ENCODE measurements at places on chromosomes 1 and 21.

- peak; percentile 18 for DNase-seq
These were observed 499.2 kb downstream of the OMA1 start for GRCh38 chr1:58047265-58047858.

- no peak for DNase-seq
These were observed 32.1 kb upstream of the DDAH1 start for GRCh38 chr1:85496941-85497582.

DNA sequence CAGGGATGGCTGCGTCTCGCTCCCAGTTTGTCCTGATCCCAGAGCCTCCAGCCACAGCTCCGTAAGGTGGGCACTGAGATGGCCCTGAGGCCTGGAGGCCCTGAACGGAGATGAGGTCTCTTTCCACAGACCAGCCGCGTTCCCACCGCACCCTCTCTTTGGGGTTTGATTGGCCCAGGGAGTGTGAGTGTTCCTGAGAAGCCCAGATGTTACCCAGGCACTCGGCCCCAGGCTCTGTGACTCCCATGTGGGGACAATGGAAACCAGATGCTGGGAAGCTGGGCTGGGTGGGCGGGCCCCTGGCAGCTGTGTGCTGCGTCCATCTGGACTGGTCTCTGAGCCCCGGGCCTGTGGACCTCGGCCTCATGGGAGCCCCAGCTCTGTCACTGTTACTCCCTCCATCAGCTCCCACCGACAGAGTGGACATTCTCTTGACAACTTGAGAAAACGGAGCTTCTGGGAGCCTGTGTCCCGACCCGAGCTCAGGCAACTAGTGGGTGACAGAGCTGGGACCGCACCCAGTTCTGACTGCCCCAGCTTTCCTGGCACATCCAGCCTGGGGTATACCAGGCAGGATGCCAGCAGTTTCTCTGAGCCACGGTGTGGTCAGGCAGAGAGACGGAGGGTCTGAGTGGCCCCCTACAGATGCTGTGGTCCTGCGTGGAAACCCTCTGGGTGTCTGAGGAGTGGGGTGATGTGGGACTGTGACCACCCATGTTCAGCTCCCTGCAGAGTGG, 9.8 kb upstream of the COL6A1 start:
- peak; percentile 88 for DNase-seq

GRCh38 chr1:18190598-18190997, 83.0 kb downstream of the IGSF21 start:
- DNase-seq, result no peak

GRCh38 chr1:41153750-41154274, 88.3 kb downstream of the SCMH1 start:
- DNase-seq, result no peak

DNA sequence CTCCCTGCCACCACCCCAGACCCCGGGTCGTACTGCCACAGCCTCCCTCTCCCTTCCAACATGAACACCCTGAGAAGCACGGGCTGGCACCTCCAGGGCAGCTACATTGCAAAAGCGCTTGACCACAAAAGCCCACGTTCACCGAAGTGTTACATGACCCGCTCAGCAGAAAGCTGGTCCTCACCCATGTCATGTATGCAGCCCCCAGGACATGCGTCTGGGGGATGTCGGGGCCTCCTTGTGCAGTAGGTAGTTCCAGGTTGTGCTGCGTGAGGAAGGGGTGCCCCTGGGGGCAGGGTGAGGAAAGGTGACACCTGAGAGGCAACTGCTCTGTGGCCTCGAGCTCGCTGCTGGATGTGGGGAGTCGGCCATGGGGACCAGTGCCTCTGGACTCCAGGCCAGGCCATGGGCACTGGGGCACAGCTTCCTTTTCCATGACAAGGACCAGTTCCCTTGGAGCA, 102.0 kb upstream of the C1orf174 start:
- no peak for DNase-seq

GRCh38 chr21:45990741-45991605, 9.4 kb downstream of the COL6A1 start:
- peak; percentile 64 for DNase-seq

DNA sequence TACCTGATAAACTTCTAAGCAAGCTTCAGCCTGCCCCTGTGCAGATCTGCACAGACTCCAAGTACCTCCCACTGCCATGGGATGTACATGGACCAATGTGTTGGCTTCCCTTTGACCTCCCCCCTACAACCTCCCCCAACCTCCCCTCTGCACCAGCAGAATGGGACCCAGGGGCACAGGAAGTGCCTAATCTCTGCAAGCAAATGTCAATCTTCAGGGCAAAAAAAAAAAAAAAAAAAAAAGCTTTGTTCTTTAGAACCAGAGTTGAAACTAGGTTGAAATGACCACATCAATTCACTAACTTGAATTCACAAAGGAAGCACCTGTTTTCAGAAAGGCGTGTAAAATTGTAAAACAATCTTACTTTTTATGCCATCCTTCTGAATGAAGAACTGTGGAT, 53.9 kb upstream of the TIAM1 start:
- DNase-seq, result no peak

- no peak for DNase-seq
These were observed 128.3 kb downstream of the ELAVL4 start for GRCh38 chr1:50237056-50237455.

DNA sequence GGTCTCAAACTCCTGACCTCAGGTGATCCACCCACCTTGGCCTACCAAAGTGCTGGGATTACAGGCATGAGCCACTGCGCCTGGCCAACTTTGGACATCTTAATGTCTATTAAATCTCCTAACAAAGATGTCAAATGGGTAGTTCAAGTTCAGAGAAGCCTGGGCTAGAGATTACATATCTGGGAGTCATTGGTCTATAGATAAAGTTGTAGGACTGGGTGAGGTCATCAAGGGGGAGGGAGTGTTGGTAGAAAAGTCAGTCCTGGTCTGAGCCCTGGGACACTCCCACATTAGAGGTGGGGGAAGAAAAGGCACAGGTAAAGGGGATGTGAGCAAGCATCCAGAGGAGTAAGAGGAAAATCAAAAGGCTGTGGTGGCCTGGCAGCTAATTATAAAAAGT, 6.6 kb downstream of the UBIAD1 start:
- DNase-seq, result no peak

- peak; percentile 22 for DNase-seq
These were observed 13.2 kb downstream of the PODN start for GRCh38 chr1:53075206-53075605.

GRCh38 chr1:163054181-163054591, 15.0 kb upstream of the RGS4 start:
- no peak for DNase-seq

DNA sequence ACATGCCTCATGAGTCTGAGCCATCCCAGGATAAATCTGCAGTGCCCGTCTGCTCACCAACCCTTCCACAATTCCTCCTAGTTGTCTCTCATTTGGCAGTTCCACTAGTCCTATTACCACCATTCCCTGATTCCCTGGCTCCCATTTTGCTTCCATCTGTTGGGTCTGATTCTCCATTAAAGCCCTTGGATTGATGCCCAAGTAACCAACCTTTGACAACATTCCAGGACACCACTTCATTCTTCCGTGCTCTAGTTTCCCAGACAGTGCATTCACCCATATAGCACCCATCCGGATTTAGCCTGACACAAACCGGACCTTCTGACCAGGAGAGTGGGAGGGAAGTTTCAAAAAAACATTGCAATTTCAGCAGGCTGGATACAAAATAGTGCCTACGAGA, 189.4 kb upstream of the PALMD start:
- DNase-seq, result no peak

GRCh38 chr1:193322211-193322610, 135.8 kb upstream of the B3GALT2 start:
- DNase-seq, result no peak

DNA sequence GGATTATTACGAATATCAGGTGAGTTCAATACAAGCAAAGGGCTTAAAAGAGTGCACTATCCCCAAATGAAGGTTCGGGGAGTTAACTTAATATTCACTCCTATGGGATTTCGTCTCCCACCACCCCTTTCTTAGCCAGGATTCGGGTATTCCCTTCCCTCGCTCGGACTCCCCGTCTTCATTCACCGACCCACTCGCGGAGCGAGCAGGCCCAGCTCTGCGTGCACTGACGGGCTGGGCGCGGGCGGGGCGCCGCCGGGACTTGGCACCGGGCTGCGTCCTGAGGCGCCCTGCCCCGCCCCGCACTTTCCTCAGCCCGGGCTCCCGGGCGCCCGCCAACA, 7.7 kb upstream of the MPZL1 start:
- DNase-seq, result peak; percentile 96

DNA sequence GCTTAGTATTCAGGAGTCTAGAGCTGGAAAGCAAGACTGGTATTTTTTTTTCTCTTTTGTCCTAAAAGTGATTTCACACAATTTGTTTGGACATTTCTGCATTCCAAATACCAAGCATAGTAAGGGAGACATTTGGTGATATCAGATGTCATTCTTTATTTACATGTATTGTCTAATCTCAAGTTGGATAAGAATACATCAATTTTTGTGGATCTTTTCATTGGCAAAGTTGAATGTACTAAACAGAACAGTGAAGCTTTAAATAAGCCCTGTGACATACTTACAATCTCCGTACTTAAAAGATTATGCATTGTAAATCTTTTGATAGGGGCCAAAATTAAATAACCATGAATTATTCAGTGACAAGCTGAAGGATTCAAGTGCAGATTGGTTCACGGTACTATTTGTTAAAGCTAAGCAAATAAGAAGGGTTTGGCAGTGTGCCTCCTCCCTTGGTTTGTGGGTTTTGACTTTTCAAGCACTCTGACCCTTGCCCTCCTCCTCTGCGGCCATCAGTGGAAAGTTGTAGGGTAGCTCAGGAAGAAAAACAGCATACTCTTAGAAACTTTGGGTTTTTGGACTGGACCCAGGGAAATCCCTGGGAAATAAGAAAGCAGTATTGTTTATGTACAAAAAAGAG, 663.7 kb downstream of the ADGRL2 start:
- DNase-seq, result peak; percentile 52

GRCh38 chr1:208606959-208607358, 362.8 kb upstream of the PLXNA2 start:
- DNase-seq, result no peak

DNA sequence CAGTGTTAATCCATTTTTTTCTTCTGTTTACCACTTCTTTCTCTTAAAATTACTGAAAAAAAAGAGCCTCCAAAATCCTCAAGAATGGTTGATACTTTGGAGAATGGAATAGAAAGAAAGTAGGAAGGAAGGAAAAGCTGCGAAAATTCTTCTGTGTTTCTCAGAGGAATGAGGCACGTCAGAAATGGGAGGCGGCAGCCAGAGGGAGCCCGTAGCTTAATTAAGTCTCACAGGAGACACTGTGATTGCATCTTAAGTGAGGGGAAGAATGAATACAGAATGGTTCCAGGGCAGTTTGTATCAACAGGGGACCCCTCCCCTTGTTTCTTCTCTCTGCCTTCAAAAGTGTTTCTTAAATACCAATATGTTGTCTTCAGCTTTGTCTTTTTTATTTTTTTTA, 1099.5 kb downstream of the PLA2G4A start:
- DNase-seq, result no peak

GRCh38 chr1:7505094-7505770, 265.9 kb upstream of the VAMP3 start:
- no peak for DNase-seq

DNA sequence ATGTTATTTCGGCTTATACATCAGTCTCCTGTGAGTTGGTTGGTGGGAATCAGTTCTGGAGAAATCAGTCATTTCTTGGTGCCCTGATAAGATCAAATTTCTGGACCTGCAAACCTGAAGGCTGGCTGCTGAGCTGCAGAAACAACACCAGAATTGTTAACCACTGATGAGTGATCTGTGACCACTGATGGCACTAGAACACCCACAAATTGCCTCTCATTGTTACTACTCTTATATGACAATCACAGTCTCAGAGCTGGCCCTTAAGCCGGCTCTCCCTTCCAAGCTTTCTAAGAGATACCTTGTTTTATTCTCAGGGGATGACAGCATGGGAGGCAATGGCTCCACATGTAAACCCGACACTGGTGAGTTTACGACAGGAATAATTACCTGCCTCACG, 1.9 kb downstream of the C1orf162 start:
- DNase-seq, result no peak

Measured in right cardiac atrium (tissue), 5 donors.